Activated CD4-positive, alpha-beta T cell treated with anti-CD3 and anti-CD28 coated beads, Interleukin-2, amount 50 U/mL, for 1 hour (primary cell): ENCODE measurements at places on chromosomes 4 and X.

GRCh38 chrX:16826207-16826606 is 39.9 kb downstream of the TXLNG start:
- no peak for DNase-seq

DNA sequence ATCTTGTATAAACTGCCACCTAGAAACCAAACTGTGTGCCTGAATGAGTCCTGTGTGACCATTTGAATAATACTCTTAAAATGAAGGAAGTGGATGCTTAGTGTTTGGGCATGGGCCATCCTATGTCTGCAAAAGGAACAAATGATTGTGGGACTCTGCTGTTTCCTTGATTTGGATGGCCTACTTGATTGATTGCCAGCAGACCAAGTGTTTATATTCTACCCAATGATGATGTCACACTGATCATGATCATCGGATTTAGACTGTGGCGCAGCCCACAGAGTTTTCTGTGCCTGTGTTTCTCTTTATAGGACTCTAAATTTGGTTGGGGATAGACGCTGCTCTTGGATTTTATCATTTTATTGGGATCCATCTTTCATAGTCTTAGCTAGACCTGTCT is 4.4 kb downstream of the SEPTIN11 start:
- DNase-seq, result no peak

GRCh38 chrX:340641-341423 is 22.2 kb upstream of the GTPBP6 start:
- no peak for DNase-seq

GRCh38 chr4:6250235-6250983 is 19.2 kb upstream of the WFS1 start:
- no peak for DNase-seq

DNA sequence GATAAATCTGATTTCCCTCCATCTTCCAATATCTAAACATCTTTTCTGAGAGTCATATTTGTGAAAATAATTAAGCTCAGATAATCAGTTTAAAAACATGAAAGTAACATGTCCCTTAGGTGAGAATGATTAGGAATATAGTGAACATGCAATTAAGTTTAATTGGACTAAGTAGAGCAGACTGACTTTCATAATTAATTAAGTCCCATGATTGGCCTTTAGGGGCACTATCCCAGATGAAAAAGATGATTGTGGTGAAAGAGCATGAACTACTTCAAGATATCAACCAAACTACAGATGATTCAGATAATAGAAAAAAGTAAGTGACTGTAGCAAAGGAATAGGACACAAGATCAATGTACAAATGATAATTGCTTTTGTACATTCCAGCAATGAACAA is 758.8 kb downstream of the STIM2 start:
- DNase-seq, result no peak

DNA sequence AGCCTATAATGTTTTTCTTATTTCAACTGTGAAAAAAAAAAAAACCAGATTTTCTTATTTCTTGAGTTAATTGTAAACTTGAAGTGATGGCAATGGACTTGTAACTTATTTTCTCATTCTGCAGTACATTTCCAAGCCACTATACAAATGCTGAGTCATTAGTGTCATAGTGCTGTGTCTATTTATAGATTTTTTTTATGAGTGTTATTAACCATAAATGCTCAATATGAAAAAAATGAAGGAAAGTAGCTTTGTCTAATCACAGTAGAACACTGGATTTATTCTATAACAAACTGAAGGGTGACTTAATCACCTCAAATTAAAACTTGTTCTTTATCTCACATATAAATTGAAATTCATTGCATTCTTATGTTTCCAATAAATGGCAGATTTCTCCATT is 718.6 kb downstream of the CCSER1 start:
- DNase-seq, result no peak

DNA sequence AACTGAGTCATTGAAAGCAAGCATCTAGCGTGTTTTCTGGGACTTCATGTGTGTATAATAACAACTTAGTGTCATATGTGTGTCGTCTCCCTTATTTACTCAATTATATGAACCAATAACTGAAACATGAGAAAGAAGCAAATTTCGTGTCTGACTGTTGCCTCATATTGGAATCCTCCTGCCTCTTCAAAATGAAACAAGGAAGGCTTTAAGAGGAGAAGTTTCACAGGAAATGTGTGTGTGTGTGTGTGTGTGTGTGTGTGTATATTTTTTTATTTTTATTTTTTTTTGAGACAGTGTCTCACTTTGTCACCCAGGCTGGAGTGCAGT is 145.8 kb upstream of the SFRP2 start:
- DNase-seq, result no peak

- DNase-seq, result no peak
Measured at GRCh38 chr4:85565761-85566480, 91.0 kb downstream of the ARHGAP24 start.

GRCh38 chr4:162661913-162662312 is 498.1 kb upstream of the FSTL5 start:
- DNase-seq, result no peak

GRCh38 chr4:38386005-38386551 is 277.9 kb upstream of the KLF3 start:
- no peak for DNase-seq

DNA sequence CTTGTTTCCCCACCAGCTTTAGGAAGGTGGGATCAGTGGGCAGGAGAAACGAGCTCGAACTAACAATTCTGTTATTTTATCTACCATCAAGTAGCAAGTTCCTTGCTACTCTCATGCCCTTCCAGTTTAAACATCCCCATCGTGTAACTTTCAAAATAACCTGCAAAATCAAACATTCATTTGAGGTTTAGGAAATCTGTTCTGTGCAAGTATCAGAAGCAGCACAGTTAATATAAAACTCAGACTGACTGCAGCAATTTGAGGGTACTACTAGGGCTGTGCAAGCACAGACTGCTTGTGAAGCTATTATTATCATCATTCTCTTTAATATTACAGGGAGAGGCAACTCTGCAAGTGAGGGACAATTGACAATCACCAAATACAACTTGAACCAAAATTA is 48.0 kb downstream of the CHST7 start:
- DNase-seq, result no peak
